AG04450 (cell line): ENCODE measurements at places on chromosomes 6 and 20. TPM values are rescaled to one million over a fixed set of nuclear protein-coding genes. Genes with fewer than 3 reads are reported as not detected.
A peak's percentile ranks its signal among the peaks of the same experiment; 100 is the strongest.

- no peak for DNase-seq
Observed at GRCh38 chr6:71908162-71908765, 21.9 kb downstream of the RIMS1 start.

DNA sequence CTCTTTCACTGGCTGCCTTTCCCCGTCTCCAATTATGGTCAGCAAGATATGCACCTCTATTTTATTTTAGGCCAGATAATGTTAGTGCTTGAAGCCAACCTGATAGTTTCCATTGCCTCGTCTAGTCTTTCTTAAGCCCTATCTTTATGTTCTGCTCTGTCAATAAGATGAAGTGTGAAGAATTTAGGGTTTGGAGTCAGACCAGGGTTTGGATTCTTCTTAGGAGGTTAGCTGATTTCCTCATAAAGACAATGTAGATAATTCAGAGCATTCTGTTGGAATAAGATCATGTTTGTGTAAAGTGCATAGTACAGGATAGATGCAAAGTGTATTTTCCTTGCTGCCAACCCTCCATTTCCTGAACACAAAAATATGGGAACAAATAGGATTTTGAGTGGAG, 43.8 kb downstream of the PKIB start:
- DNase-seq, result no peak

- DNase-seq, result peak; percentile 36
Observed at GRCh38 chr6:72461144-72461543, 160.7 kb upstream of the KCNQ5 start.

DNA sequence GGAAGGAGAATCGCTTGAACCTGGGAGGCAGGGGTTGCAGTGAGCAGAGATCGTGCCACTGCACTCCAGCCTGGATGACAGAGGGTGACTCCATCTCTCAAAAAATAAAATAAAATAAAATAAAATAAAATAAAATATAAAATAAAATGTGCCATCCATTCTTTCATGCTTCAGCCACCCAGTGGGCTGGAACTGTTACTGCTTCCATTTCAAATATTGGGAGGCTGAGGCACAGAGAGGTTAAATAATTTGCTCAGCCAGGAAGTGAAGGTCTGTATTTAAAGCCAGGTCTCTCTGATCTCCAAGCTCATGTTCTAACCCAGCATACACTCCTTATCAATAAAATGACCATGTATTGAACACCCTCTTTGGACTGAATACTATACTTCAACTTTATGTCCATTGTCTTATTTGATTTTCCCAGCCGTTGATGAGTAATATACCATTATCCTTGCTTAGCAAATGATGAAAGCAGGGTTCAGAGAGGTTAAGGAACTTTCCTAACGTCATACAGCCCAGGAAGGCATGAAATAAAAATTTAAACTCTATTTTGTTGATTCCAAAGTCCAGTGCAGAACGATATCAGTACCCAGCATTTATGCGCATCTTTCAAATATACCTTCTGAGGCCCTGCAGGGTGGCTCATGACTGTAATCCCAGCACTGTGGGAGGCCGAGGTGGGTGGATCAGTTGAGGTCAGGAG, 25.8 kb upstream of the SLC9A8 start:
- DNase-seq, result no peak

- DNase-seq, result no peak
Observed at GRCh38 chr6:24391756-24392405, 10.9 kb upstream of the MRS2 start.

- DNase-seq, result no peak
Observed at GRCh38 chr6:47865206-47865605, 83.4 kb downstream of the OPN5 start.

DNA sequence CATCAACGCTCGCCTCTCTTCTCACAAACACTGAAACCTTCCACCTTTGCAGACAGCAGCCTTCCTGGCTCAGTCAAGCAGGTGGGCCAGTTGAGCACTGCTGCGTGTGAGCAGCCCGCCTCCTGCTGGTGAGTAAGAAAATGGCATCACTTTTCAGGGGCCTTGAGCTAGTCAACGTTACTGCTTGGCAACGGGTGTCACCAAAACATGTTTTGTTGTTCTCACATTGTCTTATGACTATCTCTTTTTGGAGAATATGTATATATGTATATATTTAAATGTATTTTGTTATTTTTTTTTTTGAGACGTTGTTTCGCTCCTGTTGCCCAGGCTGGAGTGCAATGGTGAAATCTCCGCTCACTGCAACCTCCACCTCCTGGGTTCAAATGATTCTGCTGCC, 97.0 kb upstream of the AGPAT4 start:
- peak; percentile 42 for DNase-seq

DNA sequence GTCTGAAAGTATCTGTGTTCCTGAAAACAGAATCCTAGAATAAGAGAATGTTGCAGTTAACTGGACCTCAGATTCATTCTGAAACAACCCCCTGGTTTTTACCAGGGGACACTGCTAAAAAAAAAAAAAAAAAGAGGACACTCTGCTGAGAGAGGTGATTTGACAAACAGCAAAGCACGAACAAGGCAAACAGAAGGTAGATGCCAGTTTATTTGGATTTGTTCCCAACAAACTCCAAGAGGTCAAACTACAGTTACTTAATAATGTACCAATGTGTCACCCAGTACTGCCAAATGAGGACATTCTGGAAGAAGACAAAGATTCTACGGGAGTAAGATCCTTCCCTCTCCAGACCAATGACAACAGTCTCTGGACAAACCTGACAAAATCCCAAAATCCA, 40.6 kb upstream of the SLC22A16 start:
- DNase-seq, result no peak

GRCh38 chr6:15864038-15864707, 201.3 kb upstream of the DTNBP1 start:
- no peak for DNase-seq

GRCh38 chr6:160227038-160227768, 31.4 kb downstream of the SLC22A2 start:
- DNase-seq, result no peak

The BMP7 gene
- not detected in 2 replicates for polyA plus RNA-seq

The SNX9 gene
- polyA plus RNA-seq, result 52.4 and 58.7 TPM in 2 replicates
